ENCODE measurements at places on chromosomes 13 and 19. TPM values are rescaled to one million over a fixed set of nuclear protein-coding genes. Genes with fewer than 3 reads are reported as not detected.

GRCh38 chr19:9793071-9793591 lies 24.6 kb upstream of the ZNF846 start:
- peaks cover 4% of the 10 kb centered on the region for H3K4me1 ChIP-seq
- DNase-seq: peak; percentile 74
- no peaks in the 10 kb centered on the region for H3K36me3 ChIP-seq
- H3K4me3 ChIP-seq: peak overlapping the region; percentile 58

GRCh38 chr19:47253467-47253881 lies 2.9 kb upstream of the CCDC9 start:
- no peaks in the 10 kb centered on the region for H3K27me3 ChIP-seq
- H3K36me3 ChIP-seq: peaks cover 5% of the 10 kb centered on the region
- peaks cover 18% of the 10 kb centered on the region for H3K4me1 ChIP-seq

DNA sequence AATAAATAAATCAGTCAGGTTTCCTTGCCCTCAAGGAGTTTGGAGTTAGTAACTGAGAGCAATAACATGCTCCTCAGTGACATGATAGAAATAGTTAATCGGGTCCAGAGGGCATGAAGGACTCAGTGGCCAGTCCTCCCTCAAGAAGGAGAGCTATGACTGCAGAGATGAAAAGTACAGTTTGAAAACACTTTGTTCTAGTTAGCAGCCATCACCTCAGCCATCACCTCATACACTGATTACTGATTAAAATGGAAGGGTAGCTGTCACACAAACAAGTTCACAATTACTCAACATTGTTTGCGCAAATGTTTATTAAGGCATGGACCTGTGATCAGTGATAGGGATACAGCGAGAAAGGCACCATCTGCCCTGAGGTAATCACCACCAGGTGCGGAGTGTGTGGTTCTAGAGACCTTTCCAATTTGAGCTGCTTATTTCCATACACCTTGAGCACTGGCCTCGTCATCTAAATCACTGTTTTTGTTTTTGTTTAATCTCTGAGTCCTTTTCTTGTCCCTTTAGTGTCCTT lies 85.3 kb upstream of the RAP2A start:
- H3K27me3 ChIP-seq: no peaks in the 10 kb centered on the region
- peaks cover 52% of the 10 kb centered on the region for H3K36me3 ChIP-seq
- no peak for DNase-seq
- H3K4me3 ChIP-seq: no peak overlapping the region

DNA sequence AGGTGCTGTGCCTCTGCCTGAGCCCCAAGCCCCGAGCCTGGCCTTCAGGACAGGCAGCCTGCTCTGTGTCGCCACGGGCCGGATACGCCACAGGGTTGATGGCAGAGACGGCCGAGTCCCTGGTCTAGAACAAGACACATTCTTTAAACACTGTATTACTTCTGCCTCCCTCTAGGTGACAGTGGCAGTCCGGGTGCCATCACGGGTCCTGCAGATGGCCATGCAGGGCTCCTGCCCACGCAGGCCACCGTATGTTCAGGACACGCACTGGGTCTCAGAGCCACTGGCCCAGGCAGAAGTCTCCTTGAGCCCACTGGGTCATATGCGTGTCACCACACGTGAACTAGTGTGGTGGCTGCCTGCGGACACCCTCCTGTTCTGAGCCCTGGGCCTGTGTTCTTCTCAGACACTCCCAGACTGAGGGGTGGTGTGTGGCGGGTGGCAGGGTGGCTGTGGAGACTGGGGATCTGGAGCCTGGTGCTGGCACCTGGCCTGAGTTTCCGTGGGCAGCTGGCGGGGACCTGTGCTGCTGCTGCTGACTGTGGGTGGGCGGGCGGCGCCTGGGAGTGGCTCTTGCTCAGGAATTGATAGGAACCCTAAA lies 4.4 kb downstream of the PLEKHJ1 start:
- H3K4me1 ChIP-seq: peaks cover 13% of the 10 kb centered on the region
- peaks cover 68% of the 10 kb centered on the region for H3K36me3 ChIP-seq
- no peak overlapping the region for H3K27ac ChIP-seq
- no peaks in the 10 kb centered on the region for H3K27me3 ChIP-seq

- H3K27me3 ChIP-seq: no peaks in the 10 kb centered on the region
- peaks cover 4% of the 10 kb centered on the region for H3K4me1 ChIP-seq
- no peak overlapping the region for H3K4me3 ChIP-seq
- H3K27ac ChIP-seq: no peak overlapping the region
- DNase-seq: no peak
Observed at GRCh38 chr19:30387311-30388115, 15.3 kb downstream of the ZNF536 start.

DNA sequence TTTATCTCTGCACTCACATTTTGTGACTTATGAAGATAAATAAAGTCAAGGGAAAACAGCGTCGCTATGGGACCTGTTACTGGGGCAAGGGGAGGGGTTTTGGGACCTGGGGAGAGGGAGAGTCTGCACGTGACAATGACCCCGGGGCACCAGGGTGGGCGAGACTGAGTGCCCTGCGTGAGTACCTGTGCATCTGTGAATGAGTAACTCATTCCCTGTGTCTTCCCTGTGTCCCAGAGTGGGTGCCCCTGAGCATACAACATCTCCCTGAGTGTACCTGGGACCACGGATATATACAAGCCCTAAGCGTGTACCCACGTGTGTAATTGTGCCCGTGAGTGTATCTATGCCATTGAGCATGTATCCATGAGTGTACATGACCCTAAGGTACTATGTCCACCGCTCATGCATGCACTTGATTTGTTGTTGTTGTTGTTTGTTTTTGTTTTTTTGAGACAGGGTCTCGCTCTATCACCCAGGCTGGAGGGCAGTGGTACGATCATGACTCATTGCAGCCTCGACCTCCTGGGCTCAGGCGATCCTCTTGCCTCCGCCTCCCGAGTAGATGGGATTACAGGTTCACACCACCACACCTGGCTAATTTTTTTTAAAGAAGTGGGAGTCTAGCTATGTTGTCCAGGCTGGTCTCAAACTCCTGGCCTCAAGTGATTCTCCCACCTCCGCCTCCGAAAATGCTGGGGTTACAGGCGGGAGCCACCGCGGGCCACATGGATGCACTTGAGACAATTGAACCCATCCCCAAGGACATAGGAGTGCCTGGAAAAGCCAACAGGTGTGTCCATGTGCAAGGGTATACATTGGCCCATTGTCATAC lies 645 bp upstream of the TRAPPC5 start:
- H3K4me3 ChIP-seq: no peak overlapping the region
- H3K4me1 ChIP-seq: peaks cover 12% of the 10 kb centered on the region
- H3K27me3 ChIP-seq: peaks cover 9% of the 10 kb centered on the region
- DNase-seq: no peak
- peaks cover 16% of the 10 kb centered on the region for H3K36me3 ChIP-seq

DNA sequence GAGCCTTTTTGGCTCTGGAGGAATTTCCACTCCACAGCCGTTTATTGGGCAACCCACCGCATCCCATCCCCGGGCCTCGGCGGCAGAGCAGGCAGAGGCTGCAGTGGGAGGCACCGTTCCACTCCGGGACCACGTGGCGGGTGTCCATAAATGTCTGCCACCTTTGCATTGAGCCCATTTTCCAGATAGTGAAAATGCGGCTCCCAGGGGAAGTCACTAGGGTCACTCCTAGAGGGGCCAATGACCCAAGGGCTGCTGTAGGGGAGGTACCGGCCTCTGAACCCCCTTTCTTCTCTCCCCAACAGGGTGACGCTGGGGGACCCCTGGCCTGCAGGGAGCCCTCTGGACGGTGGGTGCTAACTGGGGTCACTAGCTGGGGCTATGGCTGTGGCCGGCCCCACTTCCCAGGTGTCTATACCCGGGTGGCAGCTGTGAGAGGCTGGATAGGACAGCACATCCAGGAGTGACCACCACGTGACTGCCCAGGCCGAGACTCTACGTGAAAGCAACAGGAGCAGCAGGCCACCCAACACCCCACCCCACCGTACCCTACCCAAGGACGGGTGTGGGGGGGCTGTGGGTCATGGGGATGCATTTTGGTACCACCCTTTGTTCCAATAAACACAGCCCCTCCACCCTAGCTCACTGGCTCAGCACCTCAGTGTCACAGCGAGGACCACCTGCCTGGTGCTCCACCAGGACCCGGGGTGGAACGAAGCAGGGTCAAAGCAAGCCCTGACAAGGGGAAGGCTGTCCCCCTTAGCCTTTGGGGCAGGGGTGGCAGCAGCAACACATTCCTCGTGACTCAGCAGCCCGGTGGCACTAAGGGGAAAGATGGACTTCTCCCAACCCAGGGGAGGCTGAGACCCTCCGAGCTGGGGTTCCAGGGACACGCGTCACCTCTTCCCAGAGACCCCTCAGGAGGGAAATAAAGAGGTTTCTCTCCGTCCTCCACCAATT lies 1.5 kb downstream of the TIMM13 start:
- peaks cover 19% of the 10 kb centered on the region for H3K36me3 ChIP-seq
- no peak overlapping the region for H3K27ac ChIP-seq
- DNase-seq: no peak
- H3K4me3 ChIP-seq: peak overlapping the region; percentile 93
- peaks cover 53% of the 10 kb centered on the region for H3K4me1 ChIP-seq
- no peaks in the 10 kb centered on the region for H3K27me3 ChIP-seq

DNA sequence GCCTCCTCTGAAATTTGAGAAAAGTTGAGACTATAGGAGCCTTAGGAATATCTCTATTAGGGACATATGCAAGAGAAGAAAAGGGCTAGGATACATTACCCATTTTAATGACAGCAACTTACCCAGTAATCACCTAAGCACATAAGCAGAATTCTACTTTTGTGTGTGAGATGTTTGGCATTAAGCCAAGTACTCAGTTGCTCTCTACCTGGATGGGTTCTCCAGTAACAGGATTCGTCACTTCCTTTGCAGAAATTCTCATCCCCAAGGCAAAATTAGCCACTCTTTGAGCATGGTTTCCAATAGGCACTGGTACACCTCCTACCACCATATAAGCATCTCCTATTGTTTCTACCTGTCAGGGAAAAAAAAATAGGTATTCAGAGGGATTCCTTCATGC lies 95.1 kb downstream of the C13orf42 start:
- no peaks in the 10 kb centered on the region for H3K36me3 ChIP-seq
- H3K27me3 ChIP-seq: peaks cover 2% of the 10 kb centered on the region
- DNase-seq: no peak

- H3K27me3 ChIP-seq: no peaks in the 10 kb centered on the region
- H3K4me1 ChIP-seq: peaks cover 3% of the 10 kb centered on the region
- peaks cover 34% of the 10 kb centered on the region for H3K36me3 ChIP-seq
- H3K4me3 ChIP-seq: no peak overlapping the region
- no peak overlapping the region for H3K27ac ChIP-seq
- DNase-seq: no peak
Observed at GRCh38 chr19:55616395-55616875, 7.9 kb downstream of the ZNF784 start.

DNA sequence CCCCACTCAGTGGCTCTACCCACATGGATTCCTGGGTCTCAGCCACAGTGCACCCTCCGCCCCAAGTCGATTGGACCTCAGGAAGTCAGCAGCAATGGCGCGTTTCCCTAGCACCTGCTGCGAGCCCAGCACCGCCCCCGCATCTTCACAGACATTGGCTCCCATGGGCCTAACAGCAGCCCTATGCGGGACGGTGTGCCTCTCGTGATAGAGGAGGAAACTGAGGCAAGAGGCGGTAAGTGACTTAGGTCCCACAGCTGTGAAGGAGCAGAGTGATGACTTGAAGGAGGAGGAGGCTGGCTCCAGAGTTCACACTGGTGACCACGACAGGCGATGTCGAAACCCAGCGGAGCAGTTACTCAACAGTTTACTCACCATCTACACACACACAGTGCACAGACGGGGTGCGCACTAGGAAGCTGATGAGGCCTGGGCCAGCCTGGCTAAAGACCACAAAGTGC lies 104.5 kb upstream of the SOX1 start:
- H3K4me3 ChIP-seq: no peak overlapping the region
- no peaks in the 10 kb centered on the region for H3K36me3 ChIP-seq
- H3K4me1 ChIP-seq: no peaks in the 10 kb centered on the region
- H3K27ac ChIP-seq: no peak overlapping the region
- no peak for DNase-seq
- peaks cover 17% of the 10 kb centered on the region for H3K27me3 ChIP-seq

Gene FFAR3
- total RNA-seq: 0.22 TPM

Gene ZNF563
- total RNA-seq: 4.1 TPM

Gene CCDC61
- total RNA-seq: 6.1 TPM

Gene CERS1
- 15.3 TPM for total RNA-seq

Gene KLK15
- not detected for total RNA-seq

Gene KCNRG
- total RNA-seq: 2.1 TPM

Gene ZNF57
- total RNA-seq: 3.5 TPM

Gene ZNF738
- total RNA-seq: 19.9 TPM
